ENCODE measurements at places on chromosomes 5 and 9.

- peak; percentile 52 for DNase-seq
Measured at GRCh38 chr9:70902692-70903131, 218.7 kb downstream of the TRPM3 start.

DNA sequence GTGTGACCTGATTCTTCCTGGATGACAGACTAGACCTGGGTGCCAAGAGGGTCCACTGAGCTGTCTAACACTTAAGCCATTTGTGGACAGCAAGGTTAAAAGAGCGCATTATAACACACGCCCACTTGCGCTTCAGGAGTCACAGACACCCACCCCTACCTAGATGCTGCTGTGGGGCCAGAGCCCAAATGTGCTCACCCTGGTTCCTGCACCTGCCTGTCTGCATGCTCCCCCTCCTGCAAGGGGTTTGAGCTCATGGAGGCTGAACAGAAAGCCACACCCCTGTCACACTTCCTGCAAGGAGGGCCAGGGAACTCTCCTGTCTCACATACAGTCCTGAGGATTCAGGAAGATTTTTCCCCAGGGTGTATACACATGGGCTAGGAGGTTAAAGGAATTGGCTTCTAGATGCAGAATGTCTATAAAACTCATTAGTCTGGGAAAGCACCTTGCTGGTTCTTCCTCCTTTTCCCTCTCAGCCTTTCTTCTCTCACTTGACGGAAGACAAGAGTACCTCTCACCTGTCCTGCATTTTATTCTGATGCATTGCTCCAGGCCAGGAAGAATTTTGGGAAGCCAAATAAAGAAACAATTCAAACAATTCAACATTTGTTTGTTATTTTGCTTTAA, 87.4 kb upstream of the LHFPL2 start:
- no peak for DNase-seq

DNA sequence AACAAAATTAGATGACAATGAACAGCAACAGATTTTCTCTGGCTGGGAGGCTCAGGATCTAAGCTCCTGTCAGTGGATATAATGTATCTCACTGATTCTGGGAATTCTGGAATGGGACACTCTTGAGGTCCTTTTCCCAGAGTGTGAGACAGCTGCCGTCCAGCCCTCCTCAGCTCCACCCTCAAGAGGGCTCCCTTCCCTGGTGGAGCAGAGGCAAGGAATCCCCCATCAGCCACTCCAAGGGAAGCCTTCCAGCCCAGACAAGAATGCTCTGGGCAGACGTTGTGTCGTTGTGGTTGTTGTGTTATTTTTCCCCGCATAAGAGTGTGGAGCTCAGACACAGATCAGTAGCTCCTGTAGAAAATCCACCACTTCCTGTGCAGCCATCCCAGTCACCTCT, 47.7 kb upstream of the ATP10B start:
- no peak for DNase-seq

DNA sequence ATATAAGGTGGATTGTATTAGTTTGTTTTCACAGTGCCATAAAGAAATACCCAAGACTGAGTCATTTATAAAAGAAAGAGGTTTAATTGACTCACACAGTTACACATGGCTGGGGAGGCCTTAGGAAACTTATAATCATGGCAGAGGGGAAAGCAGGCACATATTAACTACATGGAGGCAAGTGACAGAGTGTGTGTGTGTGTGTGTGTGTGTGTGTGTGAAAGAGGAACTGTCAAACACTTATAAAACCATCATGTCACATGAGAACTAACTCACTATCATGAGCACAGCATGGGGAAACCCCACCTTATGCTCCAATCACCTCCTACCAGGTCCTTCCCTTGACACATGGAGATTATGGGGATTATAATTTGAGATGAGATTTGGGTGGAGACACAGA, 118.6 kb downstream of the SPEF2 start:
- no peak for DNase-seq

GRCh38 chr9:21070171-21070571, 7.6 kb downstream of the IFNB1 start:
- peak; percentile 97 for DNase-seq

DNA sequence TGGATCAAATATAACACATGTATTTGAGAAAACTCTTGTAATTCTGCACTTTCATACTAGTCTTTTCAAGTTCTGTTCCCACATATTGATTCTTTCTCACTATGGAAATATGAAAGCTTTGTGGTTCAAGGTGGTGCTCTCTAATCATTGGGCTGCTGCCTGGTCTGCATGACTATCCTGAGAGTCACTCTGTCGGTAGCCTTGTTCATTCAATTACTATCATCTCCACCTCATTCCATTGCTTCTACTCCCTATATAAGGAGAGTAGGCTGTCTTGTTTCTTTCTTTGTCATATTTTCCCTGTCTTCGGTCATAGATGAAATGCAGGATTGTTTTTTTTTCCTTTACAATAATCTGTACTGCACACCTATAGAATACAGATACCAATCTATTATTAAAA, 341.4 kb upstream of the ACTBL2 start:
- DNase-seq = no peak

- DNase-seq = no peak
Measured at GRCh38 chr9:125884218-125884595, 137.0 kb downstream of the PBX3 start.

DNA sequence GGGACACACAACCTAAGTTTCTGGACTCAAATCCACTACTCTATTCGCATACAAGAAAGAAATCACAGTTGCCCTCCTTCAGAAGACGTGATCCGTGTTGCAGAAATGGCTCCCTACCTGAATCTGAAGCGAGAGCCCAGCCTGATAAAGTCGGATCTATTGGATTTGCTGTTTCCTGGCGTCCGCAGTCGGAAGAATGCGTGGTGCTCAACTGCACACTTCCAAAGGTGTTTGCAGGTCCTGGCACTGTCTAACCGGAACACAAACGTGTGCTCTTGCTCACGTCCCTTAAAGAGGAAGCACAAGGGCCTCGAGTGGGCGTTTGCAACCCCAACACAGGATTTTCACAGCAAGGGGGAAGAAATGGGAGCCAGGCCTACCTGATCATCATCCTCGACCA, 65.5 kb downstream of the EPB41L4B start:
- DNase-seq = no peak
